ENCODE measurements at places on chromosomes 13 and 19.

DNA sequence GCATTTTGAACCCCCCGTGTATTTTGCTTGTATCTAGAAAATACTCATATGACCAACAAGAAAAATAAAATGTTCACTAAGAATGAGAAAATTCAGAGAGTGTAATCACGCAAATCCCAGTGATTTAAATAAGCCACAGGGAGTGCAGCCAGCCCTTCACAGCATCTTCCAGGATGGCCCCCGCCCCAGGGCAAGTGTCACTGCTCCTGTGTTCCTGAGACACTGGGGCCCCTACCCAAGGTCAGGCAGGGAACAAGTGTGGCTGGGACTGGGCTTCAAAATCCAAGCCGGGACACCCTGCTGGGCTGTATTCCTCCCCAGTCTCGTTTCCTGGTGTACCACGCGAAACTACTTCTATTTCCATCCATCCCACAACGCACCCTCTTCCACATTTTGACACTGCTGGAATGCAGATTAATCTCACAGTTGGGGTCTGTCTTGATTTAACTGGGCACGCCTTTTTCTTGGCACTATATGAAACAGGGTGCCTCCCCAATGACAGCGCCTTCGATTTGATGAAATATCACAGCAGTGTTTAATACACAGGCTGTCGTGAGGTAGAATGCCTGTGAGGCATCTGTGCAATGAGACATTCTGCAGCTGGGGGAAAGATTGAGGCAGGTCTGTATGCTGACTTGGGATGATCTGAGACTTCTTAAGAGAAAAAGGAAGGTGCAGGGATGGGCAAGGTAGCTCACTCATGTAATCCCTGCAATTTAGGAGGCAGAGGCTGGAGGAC is 18.3 kb upstream of the CCNP start:
- no peak for DNase-seq

DNA sequence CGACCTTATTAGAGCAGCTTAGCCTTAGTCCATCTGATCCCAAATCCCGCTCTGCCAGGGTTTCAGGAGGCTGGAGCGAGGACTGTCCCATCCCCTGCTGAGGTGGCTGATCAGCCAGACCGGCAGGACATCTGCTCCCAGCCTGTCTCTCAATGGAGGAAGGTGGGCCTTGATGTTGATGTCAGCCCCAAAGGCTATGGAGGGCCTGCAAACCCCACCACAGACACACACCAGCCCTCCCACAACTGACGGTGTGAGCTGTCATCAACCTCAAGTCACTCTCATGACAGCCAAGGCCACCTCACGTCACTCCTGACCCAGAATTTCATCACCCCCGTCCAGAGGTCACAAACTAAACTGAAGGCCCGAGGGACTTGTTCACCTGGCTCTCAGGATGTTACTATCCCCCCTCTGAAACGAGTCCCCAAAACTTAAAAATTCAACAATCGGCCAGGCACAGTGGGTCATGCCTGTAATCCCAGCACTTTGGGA is 25.5 kb downstream of the RHPN2 start:
- DNase-seq = no peak

- DNase-seq = no peak
These were observed 39.1 kb downstream of the FAM216B start for GRCh38 chr13:42820451-42820850.

GRCh38 chr13:71867131-71867814 is at the start of gene DACH1:
Gene DACH1 (minus strand): TSS chr13:71867204.
- no peak for DNase-seq

- no peak for DNase-seq
These were observed 564 bp downstream of the SIGLECL1 start for GRCh38 chr19:51251468-51251820.

DNA sequence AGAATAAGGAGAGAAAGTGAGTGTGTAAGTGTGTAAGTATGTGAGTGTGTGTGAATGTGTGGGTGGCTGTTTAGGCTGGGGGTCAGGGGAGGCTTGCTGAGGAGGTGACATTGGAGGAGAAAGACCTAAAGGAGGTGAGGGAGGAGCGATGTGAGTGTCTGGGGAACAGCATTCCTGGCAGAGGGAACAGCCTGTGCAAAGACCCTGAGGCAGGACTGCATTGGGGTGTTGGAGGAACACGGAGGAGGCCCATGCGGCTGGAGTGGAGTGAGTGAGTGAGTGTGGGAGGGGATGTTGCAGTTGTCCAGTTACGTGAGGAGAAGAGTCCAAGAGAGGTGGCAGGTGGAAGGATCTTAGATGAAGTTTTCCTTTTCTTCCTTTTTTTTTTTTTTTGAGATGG is 31.8 kb downstream of the NFILZ start:
- DNase-seq = no peak

DNA sequence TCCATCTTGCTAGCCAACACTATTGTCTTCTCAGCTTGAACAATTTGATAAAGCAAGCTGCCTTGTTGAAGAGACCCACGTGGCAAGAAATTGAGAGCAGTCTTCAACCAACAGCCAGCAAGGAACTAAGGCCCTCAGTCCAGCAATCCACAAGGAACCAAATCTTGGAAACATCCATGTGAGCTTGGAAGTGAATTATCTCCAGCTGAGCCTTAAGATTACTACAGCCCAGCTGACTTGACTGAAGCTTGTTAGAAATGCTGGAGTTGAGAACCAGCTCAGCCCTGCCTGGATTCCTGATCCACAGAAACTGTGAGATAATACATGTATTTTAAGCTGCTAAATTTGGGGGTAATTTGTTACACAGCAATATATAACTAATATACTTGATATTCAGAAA is 26.2 kb upstream of the DCT start:
- no peak for DNase-seq

DNA sequence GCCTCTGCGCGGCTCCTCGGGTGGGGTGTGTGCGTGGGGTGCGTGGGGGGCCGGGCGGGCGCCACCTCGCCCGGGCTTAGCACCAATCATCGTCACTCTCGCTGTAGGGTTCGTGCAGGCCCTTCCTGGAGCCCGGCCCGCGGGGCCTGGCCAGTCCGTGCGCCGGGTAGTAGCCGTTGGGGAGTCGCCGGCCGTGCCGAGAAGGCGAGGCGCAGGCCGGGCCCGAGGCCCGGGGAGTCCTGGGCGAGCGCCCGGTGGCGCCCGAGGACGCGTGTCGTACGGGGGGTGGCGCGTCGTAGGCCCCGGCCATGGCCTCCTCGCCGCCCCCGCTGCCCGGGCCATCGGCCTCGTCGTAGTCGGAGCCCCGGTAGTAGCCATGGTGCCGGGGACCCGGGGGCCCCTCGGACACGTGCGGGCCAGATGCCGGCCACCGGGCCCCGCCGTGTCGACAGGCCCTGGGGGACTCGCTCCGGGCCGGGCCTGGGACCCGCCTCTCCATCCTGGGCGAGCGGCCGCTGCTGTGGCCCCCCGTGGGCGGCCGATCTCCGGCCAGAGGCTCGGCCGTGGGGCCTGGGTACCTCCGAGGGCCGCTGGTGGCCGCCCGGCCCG is 57.1 kb downstream of the IER2 start:
- peak; percentile 31 for DNase-seq

DNA sequence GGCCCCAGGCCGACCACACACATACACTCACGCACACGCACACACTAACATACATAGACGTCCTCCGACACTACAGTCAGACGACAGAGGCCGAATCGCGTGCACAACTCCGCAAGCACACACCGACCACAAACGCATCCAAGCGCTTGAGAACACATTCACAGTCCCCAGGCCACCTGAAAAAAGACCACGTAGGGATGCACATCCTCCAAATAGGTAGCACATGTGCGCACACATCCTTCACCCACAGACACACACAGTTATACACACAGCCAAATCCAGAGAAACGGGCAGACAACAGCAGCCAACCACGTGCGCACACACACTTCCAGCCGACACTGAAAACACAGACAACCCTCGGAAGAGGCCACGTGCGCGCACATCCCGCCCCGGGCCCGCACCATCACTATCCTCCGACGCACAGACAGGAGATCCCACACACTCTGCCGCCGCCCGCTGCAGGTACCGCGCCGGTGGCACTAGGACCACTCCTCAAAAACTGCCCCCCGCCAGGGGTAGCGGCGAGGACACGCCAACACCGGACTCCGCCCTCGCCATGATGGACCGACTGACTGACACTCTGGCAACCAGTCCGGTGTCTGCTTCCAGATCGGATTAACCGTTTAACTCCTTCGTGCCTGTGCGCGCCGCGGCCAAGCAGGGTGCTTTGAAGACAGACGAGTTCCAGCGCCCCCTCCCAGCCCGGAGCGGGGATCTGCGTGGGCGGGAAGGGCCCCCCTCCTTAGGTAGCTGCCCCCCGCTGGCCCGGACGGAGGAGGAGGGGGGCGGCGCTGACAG is 493 bp upstream of the PDE4A start:
- DNase-seq = no peak

- no peak for DNase-seq
These were observed 59.0 kb upstream of the SCEL start for GRCh38 chr13:77476456-77476855.

- no peak for DNase-seq
These were observed 23.8 kb upstream of the KLF12 start for GRCh38 chr13:74158028-74158427.

DNA sequence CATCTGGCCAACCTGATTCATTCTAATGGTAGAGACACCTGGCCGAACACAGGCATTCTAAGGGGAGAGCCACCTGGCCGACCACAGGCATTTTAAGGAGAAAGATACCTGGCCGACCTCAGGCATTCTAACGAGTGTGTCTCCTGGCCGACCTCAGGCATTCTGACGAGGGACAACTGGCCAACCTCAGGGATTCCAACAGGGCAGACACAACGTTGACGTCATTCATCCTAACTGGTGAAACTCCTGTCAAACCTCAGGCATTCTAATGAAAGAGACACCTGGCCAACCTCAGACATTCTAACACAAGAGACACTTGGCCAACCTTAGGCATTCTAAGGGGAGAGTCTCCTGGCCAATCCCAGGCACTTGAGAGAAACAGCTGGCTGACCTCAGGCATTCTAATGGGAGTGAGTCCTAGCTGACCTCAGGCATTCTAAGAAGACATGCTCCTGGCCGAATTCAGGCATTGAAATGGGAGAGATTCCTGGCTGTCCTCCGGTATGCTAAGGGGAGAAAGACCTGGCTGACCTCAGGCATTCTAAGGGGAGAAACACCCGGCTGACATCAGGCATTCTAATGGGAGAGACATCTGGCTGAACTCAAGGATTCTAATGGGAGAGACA is 1352.5 kb downstream of the UQCRFS1 start:
- DNase-seq = no peak

DNA sequence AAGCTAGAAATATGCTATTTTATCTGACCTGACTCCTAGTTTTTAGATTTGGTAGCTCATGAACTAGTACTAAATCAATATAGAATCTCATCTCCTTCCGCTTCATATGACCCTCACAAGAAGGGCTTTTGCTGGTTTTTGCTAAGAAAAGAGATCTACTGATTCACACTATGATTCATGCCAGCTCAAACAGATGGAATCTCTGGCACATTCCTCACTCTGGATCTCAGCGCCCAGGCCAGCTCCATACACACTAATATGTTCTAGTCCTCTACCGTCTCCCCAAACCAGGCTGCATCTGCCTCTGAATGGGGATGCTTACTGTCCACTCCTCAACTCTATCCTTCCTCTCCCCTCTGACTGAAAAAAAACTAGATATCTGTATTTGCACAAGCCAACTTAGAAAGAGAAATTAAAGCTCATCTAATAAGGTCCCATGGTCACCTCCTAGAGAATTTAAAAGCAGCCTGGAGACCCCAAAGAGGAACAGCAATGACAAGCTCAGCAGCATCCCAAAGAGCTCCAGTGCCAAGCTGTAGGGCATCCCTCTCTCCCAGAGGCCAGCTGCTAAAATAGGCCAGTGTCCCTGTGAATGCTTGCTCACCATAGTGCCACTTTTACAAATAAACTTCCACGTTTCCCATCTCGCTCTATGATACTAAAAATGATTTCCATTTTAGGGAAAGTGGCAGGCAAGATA is 74.9 kb downstream of the LHFPL6 start:
- DNase-seq = peak; percentile 78

DNA sequence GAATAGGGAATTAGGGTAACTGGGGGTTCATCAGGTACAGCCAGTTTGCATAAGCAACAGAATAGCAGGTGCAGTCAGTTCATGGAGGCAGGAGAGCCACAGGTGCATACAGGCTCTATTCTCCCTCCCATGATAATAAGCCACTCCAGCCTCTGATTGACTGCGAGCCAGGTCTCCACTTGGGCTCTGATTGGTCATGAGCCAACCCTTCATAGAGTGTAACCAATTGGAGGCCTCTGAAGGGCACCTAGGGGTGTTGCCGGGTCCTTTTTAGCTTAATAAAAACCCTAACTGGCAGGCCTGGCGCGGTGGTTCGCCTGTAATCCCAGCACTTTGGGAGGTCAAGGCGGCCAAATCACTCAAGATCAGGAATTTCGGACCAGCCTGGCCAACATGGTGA is 8.7 kb upstream of the CKM start:
- no peak for DNase-seq

GRCh38 chr13:94433055-94433961 is 46.2 kb downstream of the DCT start:
- no peak for DNase-seq

GRCh38 chr13:51785712-51786424 is 18.1 kb downstream of the DHRS12 start:
- DNase-seq = no peak

DNA sequence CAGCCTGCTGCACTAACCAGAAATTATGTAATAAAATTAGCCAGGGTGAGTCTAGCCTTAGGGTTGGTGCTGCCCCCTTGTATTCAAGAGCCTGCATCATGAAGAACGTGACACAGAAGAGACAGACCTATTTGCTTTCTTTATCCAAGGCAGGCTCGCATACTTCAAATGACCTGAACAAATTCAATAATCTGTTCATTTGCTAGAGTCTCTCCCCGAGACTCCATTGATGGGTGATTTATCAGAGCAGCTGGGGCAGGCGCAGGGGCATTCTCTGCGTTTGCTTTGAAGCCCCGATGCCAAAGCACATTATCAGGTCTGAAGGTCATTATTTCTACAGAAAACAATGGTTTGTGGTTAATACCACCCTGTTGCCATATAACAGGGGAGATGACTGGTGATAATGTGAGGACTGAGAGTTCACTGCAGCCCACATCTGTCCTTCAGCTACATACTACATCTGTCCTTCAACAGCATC is 520.3 kb downstream of the DIAPH3 start:
- no peak for DNase-seq

DNA sequence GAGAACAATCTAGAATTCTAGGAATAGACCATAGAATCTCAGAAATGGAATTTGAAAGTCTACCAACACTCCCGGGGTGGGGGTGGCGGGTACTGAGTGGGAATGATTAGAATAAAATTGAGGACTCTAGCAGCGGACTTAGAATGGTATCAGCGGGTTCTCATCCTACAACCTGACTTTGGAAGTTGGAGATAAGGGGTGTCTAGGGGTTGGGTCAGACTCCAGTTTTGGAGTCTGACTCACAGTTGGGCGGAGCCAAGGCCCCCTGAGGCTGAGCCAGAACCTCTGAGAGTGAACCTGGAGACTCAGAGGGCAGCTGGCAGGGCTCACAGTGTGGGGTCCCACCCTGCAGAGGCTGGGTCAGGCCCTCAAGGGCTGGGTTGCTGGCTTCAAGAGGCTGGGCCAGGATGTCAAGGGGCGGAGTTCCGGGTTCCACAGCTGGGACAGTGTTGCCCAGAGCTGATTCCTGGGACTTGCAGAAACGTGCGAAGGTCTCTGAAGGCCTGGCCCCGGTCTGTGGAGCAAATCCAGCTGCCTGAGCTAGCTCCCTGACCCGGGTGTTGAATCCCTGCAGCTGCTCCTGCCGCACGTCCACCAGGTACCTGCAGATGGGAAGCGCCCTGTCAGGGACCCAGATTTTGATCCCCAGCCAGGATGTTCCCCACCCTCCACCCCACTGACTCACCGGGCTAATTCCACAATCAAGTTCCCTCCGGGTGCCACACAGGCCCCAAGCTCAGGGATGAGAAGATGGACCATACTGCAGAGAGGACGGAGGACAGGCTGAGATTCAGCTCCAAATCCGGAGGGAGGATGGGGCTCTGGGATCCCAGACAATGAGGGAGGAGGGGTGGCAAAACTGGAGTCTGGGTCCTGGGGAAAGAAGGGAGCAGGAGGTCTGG is 1.6 kb upstream of the TNNI3 start:
- no peak for DNase-seq

Measured in GM04503 (cell line).